ENCODE measurements at places on chromosomes 13 and 19.

DNA sequence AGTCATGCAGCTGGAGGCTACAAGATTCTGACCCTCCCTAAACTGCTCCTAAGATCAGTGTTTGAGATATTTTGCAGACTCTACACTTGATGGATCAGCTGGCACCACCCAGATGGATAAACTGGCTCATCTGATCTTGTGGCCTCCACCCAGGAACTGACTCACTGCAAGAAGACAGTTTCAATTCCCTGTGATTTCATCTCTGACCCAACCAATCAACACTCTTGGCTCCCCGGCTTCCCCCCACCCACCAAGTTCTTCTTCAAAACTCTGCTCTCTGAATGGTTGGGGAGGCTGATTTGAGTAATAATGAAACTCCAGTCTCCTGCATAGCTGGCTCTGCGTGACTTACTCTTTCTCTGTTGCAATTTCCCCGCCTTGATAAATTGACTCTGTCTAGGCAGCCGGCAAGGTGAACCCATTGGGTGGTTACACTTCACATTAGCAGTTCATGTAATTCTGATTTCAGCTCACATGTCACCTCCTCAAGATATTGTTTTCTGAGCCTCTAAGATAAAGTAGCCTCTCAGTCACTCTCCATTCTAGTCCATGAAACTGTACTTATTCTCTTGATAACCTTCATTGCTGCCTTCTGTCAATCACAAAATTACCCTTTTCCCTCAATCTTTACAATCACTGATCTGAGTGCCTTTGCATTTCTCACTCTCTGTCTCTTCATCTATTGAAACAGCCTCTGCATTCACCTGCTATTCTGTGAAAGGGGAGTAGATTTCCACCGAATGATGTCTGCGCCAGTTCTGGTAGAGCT, 9.9 kb upstream of the FPR3 start:
- DNase-seq: no peak

DNA sequence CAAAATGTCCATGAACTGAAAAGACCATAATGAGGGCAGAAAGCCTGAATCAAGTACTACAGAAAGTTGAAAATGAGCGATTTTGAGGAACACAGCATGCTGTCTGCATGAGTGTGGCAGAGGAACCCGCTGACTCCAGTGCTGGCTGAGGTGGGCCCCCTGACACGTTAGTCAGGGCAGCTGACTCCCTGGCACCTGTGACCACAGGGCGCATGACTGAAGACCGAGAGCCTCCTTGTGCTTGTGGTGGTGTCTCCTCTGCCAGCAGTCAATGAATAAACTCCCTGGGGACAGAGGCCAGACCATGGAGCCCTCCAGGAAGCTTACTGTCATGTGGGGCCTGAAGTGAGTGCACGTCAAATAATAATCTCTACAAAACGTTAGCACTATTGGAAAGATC, 38.4 kb upstream of the VSTM2B start:
- DNase-seq: no peak

GRCh38 chr19:3976495-3977241, 5.8 kb upstream of the DAPK3 start:
- no peak for DNase-seq

- DNase-seq: no peak
These were observed 258.7 kb upstream of the GPC6 start for GRCh38 chr13:92967923-92968322.

DNA sequence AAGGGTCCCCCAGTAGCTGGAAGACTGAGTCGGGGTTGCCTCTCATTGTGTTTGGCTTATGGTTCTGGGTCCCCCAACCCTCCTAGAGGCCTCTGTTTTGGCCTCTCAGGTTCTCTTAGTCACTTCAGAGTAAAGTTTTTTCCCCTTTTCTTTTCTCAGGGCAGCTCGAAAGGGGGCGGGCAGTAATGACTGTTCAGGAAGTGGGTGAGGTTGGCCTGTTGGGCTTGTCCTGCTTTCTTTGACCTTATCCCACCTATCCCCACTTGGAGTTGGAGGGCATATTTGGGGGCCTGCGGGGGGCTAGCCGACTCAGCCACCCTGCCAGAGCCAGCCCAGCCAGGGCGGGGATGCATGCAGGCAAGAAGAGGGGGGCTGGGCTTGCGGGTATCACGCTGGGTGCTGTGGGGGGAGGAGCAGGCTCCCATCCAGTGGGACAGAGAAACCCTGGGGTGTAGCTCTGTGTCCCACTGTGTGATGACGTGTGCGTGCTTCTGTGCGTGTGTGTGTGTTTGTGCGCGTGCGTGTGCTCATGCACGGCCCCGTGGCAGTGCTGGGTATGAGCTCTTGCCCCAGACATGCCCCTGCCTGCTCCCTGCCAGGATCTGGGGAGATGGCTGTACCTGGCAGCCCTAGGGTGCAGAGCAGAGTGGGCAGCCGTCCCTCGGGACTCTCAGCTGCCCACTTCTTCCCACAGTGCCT, 1.4 kb downstream of the CIC start:
- peak; percentile 32 for DNase-seq

DNA sequence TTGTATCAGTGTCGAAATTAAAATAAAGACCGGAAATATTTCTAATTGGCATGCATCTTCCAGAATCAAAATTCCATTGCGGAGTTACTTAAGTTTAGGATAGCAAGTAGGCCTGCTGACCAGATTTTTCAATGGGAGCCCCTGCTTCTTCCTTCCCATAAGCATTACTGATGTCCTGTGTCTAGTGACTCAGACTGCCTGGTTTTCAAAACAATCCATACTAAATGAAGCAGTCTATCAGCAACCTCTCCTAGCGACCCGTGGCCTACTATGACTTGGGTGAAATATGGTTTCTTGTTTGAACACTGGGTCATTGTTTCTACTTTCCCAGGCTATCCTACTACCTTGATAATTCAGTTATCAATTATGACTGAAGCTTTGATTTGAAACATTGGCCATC, 571.6 kb downstream of the TBC1D4 start:
- DNase-seq: no peak

GRCh38 chr19:30608471-30608870, 236.3 kb downstream of the ZNF536 start:
- no peak for DNase-seq

DNA sequence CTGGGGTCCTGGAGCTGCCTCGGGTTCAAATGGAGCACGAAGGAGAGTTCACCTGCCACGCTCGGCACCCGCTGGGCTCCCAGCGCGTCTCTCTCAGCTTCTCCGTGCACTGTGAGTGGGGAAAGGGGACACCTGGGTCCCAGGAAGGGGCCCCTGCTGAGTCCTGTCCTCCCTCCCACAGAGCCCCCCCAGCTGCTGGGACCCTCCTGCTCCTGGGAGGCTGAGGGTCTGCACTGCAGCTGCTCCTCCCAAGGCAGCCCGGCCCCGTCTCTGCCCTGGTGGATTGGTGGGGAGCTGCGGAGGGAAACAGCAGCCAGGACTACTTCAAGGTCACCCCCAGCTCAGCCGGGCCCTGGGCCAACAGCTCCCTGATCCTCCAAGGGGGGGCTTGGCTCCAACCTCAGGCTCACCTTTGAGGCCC, 11.0 kb upstream of the SIGLEC11 start:
- no peak for DNase-seq

DNA sequence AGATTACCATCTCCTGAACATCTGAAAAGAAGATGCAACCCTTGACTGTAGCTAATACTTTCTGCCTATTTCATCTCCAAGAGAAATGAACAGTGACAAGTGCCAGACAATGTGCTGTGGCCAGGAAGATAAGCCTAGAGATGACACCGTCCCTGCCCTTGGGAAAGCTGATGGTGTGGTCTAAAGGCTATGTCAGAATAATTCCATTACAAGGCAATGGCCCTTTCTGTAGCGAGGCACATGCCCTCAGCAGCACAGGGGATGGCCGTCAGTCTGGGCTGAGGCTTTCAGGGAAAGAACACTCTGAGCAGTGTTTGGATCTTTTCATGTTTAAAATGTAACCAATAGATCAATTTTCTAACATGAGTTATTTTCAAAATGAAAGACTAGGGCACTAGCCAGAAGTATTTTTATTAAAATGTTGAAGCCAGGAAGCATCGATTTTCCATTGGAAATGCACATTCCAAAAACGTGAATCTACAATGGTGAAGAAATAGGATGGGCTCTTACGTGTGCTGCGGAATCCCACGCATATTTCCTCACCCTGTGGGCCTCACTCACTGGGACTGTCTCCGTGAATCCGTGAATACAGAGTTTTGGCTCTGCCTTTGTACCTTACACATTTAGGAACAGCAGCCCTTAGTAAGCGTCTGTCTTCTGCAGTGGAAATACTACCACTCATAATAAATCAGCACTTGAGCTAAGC, 22.0 kb downstream of the COL4A1 start:
- DNase-seq: no peak

DNA sequence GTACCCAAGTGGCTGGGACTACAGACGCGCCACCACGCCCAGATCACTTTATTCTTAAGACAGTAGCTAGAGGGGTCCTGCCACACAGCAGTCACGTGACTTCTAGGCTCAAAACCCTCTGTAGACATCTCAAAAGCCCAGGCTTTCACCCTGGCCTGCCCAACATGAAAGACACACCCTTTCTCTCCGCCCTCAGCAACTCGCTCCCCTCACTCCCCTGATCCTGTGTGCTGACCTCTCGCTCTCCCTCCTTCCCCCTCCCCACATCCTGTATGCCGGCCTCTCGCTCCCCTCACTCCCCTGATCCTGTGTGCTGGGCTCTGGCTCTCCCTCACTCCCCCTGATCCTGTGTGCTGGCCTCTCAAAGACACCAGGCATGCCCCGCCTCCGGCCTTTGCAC, 77.4 kb downstream of the SLC15A1 start:
- DNase-seq: no peak

- DNase-seq: no peak
These were observed 2.2 kb downstream of the HIF3A start for GRCh38 chr19:46299004-46299509.

DNA sequence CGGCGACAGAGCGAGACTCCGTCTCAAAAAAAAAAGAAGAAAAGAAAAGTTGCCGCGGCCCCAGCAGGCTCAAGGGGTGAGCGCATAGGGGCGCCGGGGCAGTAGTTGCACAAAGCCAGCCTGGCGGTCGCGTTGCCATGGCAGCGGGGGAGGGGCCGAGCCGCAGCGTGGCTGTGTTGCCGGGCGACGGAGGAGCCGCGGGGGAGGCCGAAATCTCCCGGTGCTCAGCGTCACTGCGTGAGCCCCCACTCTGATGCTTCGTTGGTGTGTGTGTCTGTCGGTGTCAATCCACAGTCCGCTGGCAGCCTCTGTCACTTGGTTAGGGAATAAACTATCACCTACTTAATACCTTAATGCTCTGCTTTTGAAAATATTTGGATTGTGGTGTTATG, 82.9 kb upstream of the C1QTNF9B start:
- DNase-seq: peak; percentile 54

DNA sequence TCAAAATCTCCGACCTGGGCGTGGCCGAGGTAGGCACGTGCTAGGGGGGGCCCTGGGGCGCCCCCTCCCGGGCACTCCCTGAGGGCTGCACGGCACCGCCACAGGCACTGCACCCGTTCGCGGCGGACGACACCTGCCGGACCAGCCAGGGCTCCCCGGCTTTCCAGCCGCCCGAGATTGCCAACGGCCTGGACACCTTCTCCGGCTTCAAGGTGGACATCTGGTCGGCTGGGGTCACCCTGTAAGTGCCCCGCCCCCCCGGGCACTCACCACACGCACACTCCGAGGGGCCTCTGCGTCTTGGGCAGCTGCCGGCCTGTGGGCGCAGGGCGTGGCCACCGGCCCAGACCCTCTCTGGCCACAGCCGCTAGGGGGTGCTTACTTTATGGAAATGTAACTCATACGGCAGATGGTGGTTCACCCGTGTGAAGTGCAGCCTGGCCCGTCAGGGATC, 14.9 kb downstream of the STK11 start:
- DNase-seq: no peak

- DNase-seq: no peak
These were observed 2.9 kb downstream of the UBL3 start for GRCh38 chr13:29847501-29847983.

DNA sequence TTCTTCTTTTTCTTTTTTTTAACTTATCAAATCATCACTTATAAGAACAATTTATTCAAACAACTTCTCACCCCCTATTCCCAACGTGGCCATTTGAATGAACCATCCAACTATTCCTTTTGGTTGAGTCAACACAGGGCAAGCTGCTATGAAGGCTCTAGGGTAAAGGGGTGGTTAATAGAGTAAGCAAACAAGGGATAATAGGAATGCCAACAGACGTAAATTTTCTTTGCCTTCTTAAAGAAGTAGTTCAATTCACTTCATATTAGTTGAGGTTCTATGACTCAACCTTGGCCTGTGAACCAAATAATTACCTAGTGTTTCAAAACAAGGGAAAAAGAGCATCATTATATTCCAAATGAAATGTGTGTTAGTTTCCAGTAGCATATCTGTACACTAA, 1383.8 kb upstream of the SLC10A2 start:
- no peak for DNase-seq

DNA sequence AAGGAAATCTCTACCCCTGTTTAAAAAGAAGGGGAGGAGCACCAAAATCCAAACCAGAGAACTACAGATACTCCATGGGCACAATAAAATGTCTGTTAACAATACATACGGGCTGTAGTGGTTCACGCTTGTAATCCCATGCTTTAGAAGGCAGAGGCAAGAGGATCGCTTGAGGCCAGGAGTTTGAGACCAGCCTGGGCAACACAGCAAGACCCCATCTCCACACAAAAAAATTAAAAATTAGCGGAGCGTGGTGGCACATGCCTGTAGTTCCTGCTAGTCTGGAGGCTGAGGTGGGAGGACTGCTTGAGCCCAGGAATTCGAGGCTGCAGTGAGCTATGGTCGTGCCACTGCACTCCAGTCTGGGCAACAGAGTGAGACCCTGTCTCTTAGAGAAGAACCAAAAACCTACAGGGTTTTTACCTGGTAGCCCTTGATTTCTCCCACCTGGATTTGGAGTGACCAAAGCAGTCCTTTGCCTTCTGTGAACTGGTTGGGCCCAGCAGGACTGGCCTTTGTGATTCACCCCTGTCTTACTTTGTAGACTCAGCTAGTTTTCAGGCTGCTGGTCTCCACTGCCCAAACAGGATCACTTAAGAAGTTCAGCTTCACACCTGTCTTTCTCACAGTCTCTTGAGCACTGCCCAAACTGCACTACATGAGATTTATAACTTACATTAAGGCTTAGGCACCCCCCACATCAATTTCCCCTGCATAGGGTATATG, 38.7 kb upstream of the FLT1 start:
- no peak for DNase-seq

DNA sequence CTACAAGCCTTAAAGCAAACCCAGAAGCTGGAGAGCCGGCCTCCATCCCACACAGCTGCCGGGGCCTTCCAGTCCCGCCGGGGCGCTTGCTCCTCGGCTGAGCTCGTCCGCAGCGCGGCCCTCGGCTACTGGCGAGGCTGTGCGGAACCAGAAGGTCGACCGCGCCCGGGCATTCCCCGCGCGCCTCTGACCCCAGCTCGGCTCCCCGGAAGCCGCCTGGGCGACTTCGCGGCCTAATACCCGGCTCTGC, 863 bp downstream of the ANKRD10 start:
- DNase-seq: no peak

- no peak for DNase-seq
These were observed 33.7 kb downstream of the SHISA2 start for GRCh38 chr13:26017932-26018665.

- DNase-seq: no peak
These were observed 55.2 kb downstream of the ATP7B start for GRCh38 chr13:51955816-51956603.

GRCh38 chr19:52101866-52102562, 6.4 kb upstream of the ZNF841 start:
- no peak for DNase-seq
